Stimulated activated naive CD4-positive, alpha-beta T cell (primary cell): ENCODE measurements at places on chromosomes 13 and 19.
A peak's percentile ranks its signal among the peaks of the same experiment; 100 is the strongest.

DNA sequence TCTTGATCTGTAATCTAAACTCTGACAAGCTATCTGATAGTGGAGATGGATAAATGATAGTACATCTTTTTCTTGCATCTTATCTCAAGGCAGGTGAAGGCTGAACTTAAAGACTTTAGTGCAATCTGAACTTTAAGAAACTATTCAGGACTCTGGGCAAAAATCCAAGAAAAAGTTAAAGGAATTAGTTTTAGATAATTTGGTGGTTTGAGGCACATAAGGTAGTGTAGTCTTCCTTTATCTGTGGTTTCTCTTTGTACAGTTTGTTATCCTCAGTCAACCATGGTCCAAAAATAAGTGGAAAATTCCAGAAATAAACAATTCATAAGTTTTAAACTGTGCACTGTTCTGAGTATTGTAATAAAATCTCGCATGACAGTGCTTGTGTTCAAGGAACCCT is 172.9 kb downstream of the UGGT2 start:
- no peak for DNase-seq

GRCh38 chr13:73000027-73000674 is 58.7 kb upstream of the KLF5 start:
- DNase-seq, result no peak

DNA sequence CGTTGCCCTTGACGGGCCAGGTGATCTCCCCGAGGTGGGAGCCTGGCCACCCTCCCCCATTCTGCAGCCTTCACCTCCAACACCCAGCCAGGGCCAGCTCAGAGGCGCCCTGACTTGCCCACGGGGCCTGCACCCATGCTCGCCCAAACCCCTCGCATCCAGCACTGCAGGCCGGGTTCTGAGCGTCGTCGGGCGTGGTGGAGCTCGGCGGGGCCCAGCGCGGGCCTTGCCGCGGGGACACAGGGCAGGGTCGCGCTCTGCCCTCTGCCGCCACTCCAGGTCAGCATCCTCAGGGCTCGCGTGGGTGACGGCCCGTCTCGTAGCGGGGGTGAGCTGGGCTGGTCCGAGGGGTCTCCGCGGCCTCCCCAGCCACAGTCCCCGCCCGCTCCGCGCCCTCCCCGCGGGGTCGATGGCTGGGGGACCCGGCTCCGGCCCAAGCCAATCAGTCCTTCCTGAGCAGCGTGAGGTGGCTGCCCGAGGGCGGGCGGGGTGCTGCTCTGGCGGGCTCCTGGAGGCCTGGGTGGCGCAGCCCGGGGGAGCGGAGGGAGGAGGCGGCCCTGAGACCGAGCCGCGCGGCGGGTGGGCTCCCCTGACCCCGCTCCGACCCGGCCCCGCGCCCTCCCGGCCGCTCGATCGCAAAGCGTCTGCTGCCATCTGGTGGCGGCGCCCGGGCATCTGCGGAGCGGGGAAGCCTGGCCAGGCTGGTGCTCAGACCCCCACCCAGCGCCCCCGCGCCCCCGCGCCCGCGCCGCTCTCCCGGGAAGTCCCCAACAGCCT is 61.4 kb downstream of the CCNE1 start:
- DNase-seq, result peak; percentile 70

DNA sequence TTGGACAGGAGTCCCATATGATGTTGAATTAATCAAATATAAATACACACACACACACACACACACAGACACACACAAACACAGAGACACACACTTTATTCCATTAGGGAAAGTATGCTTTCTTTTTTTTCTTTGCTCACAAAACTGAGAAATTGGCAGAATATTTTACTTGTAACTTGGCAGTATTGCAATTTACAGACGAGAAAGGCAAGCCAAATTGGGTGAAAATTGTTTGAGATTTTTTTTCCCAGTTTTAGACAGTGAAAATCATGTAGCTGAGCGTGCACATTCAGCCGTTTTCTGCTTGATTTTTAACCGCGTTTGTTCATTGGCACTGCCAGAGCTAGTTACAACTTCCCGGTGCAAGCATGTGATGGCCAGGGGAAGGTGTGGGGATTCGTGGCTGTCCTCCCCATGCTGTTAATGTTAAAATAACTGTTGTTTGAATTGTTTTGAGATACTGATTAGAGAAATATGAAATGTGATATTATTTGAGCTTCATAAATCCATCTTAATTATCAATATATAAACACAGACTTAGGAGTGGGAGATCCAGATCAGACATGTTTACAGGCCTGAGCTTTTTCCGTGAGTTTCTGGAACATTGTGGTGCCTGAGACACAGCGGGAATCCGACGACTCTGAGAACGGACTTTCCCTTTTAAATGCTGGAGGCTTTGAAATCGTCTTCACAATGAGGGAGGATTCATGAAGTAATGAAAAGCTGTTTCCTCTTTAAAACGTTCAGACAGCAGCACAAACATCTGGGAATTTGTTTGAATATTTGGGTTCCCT is 125.5 kb downstream of the KCNRG start:
- DNase-seq, result no peak
